Spinal cord (tissue), 10 donors: ENCODE measurements at places on chromosomes 7 and 10. TPM values are rescaled to one million over a fixed set of nuclear protein-coding genes. Genes with fewer than 3 reads are reported as not detected.

The HABP2 gene
- total RNA-seq, result 0.50 TPM

The RSPH10B gene
- total RNA-seq, result 4.7 TPM

The GIMAP5 gene
- 20.1 TPM for total RNA-seq

The CAV2 gene
- 30.7 TPM for total RNA-seq

The CUBN gene
- 7.2 TPM for total RNA-seq

The ADAMTS14 gene
- total RNA-seq, result 2.3 TPM
